Jurkat, Clone E6-1 (cell line): ENCODE measurements at places on chromosomes 2 and 18.

DNA sequence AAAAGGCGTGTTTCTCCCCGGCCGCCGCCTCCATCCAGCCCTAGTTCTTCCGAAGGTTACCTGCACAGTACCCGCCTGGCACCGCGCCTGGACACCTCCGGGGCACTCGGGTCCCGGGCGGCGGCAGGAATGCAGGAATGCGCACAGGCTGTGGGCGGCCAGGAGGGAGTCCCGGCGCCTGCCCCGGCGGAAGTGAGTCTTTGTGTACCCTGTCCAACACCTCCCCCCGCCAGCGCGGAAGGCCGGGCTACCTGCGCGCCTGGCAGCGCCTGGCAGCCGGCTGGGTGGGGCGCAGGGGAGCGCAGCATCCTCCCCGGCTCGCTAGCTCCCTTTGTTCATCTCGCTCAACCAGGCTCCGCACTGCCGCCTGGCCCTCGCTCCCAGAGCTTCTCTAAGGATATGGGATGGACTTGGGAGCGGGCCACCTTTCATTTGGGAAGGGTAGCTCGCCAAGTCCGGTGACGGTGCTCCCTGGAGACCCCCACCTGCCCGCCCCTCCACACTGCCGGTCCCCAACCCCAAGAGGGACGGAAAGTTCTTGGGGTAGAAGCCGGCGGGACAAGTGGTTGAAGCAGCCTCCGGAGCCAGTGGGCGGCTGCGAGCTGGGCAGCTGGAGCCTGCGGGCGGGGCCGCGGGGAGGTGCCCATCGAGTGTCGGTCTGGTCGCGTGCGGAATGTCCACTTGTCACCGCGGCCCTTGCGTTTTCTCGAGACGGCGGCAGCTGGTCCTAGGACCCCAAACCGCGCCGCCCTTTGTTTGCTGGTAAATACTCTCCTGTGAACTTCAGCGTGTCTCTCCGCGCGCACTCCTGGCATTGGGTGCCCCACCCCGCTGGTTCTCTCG lies 1.2 kb upstream of the ST6GAL2 start:
- no peak for DNase-seq

- DNase-seq = no peak
These were observed 115.1 kb upstream of the FAM136A start for GRCh38 chr2:70417011-70417410.

DNA sequence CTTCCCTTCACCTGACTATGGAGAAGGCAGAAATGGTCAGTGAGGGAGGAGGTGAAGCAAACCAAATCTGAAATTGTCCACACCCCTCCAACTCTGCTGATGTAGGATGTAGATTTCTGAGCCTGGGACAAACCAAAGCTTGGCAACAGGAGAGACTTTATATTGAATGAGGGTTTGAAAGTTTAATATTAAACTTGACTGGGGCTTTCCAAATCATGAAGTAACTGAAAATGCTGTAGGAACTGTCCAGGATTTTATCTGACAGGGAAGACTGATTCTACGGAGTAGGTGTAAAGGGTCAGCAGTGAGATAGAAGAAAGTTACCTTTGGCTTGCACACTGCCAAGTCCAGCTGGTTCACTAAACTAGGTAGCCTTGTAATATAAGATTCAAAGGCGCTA lies 194.5 kb downstream of the TDRD15 start:
- no peak for DNase-seq

GRCh38 chr2:234694244-234695013 lies 197.5 kb upstream of the ARL4C start:
- peak; percentile 14 for DNase-seq

DNA sequence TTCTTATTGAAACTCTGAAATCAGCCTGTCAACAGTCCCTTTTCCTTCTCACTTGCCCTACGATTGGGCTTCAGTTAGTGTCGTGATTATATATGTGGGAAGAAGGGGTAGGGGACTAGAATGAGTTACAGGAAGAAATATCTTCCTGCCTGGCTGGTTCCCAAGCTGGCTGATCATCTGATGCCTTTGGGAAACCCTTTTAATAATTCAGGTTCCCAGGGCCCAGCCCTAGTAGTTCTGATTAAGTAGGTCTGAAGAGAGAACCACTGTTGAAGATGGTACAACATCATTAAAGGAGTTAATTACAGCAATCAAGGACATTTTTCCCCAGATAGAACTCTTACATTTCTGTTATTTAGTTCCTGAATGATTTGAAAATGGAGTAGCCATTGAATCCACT lies 110.1 kb upstream of the EML6 start:
- DNase-seq = no peak

- peak; percentile 64 for DNase-seq
These were observed 43.3 kb downstream of the LONRF2 start for GRCh38 chr2:100278986-100279385.

DNA sequence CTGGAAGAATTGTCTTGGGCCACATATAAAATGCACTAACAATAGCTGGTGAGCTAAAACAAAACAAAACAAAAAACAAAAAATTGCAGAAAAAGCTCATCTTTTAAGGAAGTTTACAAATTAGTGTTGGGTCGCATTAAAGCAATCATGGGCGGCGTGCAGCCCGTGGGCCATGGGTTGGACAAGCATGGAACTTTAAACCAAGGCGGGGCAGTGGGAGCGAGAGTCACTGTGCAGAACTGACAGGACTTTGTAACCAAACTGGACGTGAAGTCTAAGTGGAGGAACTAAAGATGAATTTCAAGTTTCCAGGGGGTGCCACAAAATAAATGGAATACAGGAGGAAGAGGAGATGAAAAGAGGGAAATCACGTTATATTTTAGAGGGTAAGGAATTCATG lies 80.7 kb downstream of the PSMG2 start:
- no peak for DNase-seq

GRCh38 chr18:64017870-64018269 lies 48.0 kb downstream of the SERPINB8 start:
- DNase-seq = peak; percentile 30

- no peak for DNase-seq
These were observed 73.1 kb upstream of the PID1 start for GRCh38 chr2:229344151-229344551.

GRCh38 chr2:168363347-168364092 lies 92.6 kb upstream of the CERS6 start:
- DNase-seq = no peak

GRCh38 chr2:11410101-11410500 lies 55.9 kb downstream of the E2F6 start:
- no peak for DNase-seq

DNA sequence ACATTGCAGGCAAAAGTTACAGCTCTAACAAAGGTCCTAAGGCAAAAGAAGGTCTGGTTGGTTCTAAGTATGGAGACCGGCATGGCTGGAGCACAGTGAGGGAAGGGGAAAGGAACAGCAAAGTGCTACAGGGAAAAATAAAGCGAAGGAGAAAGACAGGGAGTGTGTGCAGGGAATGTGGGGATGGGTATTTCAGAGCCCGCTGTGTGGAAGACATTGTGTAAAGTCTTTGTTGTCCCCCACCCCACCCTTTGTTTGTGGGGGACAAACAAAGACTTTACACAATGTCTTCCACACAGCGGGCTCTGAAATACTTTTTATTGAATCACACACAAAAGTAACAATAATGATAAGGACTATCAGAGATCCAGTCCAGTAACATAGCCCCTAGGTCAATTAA lies 28.9 kb upstream of the C2orf15 start:
- DNase-seq = no peak

DNA sequence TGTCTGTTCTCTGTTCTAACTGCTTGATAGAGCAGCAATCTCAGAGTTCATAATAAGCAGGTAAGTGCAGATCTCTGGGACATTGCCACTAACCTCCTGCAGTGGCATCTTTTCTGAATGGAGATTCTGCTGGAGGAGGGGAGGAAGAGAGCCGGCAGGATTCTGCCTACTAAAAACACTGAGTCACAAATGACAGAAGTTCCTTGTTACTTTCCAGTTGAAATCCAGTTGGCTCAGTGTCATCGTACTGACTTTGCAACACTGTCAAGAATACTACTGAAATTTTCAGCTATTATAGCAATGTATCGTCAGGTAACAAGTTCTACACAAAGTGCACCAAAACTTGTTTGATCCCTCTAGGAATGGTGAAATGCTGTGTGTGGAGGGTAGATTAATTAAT lies 79.6 kb upstream of the ST6GAL2 start:
- no peak for DNase-seq

- peak; percentile 8 for DNase-seq
These were observed 15.5 kb downstream of the REG3G start for GRCh38 chr2:79041032-79041448.

DNA sequence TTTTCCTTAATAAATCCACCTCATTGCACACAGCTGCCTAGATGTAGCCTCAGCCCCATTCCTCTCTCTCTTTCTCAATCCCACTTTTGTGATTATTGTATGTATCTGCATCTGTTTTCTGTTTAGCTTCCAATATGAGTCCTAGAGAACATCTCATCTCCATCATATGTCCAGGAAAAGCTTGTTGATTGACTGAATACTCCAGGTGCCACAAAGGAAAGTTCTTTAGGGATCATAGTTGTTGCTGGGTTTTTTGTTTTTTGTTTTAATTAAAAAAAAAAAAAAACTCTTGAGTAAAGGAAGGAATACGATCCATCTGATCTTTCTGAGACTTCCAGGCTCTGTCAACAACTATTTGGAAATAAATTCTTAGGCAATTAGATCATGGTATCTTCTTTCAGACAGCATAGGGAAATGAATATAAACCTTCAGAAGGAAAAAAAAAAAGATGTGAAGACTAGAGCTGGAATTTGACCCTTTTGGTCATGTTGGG lies 42.5 kb downstream of the KIAA2012 start:
- no peak for DNase-seq

DNA sequence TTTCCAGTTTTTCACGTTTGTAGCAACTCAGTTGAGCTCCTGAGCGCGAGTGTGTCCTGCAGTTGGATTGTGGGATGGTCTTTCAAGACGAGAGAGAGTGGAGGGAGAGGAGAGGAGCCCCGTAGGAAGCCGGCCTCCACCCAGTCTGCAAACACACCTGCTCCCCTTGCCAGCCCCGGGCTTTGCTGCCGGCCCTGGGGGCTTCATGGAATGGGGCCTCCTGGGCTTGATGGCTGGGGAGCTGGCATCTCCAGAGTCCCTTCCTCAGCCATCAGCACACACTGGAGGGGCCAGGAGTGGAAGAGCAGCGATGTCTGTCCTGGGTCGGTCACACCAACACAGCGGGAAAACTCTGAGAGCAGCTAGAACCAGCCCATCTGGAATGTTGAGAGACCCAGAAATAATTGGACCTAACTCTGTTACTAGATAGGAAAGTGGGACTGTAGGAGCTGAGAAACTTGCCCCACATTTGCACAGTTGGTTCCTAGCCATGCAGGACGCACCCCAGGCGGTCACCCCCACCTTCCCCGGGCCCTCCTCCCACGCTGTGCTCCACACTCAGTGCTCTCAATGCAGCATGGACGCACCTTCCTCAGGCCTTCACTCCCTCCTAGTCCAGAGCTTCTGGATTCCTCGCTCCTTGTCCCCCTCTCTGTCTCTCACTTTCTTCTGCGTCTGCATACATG lies 69.6 kb downstream of the PTGR3 start:
- no peak for DNase-seq

GRCh38 chr2:128195435-128195984 lies 104.5 kb downstream of the UGGT1 start:
- no peak for DNase-seq

GRCh38 chr2:150595803-150596470 lies 108.5 kb upstream of the RND3 start:
- no peak for DNase-seq

GRCh38 chr2:7633566-7634153 lies 716.4 kb downstream of the RNF144A start:
- no peak for DNase-seq

DNA sequence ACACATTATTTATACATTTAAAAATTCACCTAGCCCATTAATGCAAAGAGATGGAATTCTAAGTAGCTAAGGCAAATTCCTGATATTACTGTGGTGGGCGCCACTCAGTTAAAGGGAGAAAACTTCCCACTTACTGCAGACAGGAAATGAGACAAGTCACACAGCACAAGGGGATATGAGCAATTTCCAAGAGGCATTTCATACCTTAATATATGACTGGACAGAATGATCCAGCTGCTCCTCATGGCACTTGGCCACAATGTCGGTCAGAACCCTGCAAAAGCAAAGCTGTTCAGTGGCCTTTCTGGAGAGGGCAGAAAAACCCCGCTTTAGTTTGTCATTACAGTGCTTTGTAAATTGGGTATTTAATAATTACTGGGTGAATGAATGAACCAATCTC lies 121.4 kb upstream of the CCDC195 start:
- no peak for DNase-seq

DNA sequence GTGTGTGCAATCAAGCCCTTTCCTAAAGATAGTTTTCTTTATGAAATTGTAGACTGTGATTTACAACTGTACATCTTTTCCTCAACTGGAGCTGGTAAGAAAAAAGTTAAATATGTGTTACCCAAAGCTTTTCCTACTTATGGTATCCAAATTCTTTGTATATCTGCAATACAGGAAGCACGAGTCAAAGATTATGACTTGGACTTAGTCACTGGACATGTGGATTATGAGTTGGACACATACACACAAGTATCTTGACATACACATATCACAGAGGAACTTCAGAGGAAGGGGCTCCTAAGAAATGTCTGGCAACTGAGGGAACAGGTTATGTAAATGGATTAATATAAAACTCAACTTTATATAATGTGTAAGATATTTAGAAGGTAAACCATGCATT lies 35.2 kb downstream of the PRELID3A start:
- no peak for DNase-seq

DNA sequence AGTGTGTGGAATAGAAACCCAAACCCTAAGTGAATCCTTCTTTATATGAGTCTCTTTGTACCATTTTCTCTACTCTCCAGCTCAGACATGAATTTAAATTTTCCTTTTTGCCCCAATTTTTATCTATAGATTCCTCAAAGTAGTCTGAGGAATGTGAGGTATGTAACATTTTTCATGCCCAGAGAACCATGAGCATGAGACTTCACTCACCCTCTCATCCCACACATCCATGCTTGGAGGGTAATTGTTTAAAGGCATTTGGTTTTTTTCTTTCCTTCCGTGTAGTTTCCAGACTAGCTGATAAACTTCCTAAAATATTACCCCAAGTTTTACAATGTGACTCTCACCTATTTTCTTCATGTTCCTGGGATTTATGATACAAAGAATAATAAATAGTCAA lies 2056.8 kb upstream of the CELF4 start:
- no peak for DNase-seq

GRCh38 chr2:134716721-134717243 lies 2.0 kb downstream of the TMEM163 start:
- no peak for DNase-seq

- no peak for DNase-seq
These were observed 36.1 kb downstream of the CREG2 start for GRCh38 chr2:101351207-101351606.

DNA sequence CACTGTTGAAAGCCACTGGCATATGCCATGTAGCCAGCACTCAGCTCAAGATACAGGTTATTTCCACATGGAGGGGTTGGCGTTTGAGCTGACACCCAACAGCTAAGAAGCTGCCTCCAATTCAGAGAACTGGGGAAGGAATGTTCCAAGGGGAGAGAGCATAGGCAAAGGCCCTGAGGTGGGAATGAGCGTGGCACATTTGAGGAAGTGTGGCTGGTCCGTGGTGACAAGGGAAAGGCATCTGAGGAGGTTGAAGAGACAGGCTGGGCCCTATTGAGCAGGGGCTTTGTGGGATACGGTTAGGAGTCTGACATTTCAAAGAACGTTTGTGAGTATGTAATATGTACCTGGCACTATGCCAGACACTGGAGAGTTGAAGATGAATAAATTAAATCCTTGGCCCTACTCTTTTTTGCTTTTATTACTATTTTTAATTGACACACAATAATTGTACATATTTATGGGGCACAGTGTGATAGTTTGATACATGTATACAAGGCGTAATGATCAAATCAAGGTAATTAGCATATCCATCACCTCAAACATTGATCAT lies 27.6 kb upstream of the TMBIM1 start:
- peak; percentile 55 for DNase-seq
